Omental fat pad (tissue), 4 donors: ENCODE measurements at places on chromosomes 5 and 9. TPM values are rescaled to one million over a fixed set of nuclear protein-coding genes. Genes with fewer than 3 reads are reported as not detected.

Gene LCN12
- not detected for total RNA-seq

Gene PCDHB4
- total RNA-seq = 3.2 TPM

DNA sequence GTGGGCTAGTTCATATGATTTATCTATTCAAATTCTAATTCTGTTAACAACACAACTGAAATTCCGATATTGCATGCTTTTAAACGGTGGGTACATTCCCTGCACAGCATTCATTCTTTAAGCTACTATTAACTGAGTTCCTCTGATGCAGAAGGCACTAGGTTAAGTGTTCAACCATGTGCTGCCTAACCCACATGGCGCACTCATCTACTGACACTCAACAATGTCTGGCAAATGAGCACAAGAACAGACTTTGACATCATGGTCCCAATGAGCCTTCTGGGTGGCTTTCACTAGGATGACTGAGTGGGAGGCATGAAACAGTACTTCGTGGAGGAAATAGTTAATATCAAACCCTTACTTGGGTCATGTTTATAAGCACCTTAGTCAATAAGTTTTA, 10.2 kb downstream of the NREP start:
- DNase-seq = no peak

Gene CAVIN4
- total RNA-seq = 0.74 TPM

Gene ACOT12
- total RNA-seq = not detected

Gene SPATA9
- 2.4 TPM for total RNA-seq

GRCh38 chr5:68167195-68167651, 48.3 kb upstream of the PIK3R1 start:
- no peak for DNase-seq

GRCh38 chr5:10338686-10339057, 14.8 kb upstream of the MARCHF6 start:
- no peak for DNase-seq

GRCh38 chr5:124301850-124302249, 444.6 kb downstream of the ZNF608 start:
- DNase-seq = no peak

DNA sequence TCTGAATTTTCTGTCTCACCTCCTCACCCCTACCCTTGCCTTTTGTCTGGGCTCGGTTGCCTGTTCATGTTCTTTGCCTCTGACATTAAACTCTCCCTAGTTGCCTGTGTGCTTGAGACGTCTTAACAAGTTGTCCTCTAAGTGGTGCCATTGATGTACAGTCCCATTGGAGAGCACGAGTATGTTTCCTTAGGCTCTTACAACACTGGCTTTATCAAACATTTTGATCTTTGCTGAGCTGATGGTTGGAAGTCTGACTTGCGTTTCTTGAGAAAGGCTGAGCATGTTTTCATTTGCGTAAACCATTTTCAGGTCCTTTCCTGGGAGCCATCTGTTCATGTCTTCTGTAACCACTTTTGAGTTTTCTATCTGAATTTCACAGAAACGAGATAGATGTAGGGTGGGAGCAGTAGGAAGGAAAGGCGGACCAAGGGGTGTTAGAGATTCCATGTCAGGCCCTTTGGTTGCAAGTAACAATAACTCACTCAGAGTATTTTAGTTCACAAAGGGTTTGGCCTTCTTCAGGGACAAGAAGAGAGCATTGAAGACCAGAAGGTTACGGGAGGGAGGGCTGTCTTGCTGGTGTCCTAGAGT, 35.4 kb downstream of the OTULIN start:
- DNase-seq = no peak

Gene PTPN3
- total RNA-seq = 14.6 TPM
